ENCODE measurements at places on chromosomes 13 and 19. TPM values are rescaled to one million over a fixed set of nuclear protein-coding genes. Genes with fewer than 3 reads are reported as not detected.

The CDX2 gene
- not detected for total RNA-seq

The CEACAM20 gene
- total RNA-seq: not detected

DNA sequence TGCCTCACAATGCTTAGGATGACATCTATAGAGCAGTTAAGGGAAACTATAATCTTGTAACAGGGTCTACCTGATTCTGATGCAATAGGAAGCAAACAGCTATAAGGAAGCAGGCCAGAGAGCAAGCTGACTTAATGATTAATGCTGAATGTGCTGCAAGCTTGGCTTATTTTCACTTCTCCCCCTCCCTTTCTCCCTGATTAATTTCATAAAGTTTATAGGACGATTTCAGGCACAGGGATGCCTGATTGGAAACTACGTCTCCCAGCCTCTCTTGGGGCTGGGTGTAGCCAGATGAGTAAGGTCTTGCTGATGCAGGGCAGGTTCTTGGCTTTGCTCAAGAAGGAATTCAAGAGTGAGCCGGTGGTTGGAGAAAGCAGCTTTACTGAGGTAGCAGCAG, 82.8 kb upstream of the MRI1 start:
- no peak for DNase-seq

DNA sequence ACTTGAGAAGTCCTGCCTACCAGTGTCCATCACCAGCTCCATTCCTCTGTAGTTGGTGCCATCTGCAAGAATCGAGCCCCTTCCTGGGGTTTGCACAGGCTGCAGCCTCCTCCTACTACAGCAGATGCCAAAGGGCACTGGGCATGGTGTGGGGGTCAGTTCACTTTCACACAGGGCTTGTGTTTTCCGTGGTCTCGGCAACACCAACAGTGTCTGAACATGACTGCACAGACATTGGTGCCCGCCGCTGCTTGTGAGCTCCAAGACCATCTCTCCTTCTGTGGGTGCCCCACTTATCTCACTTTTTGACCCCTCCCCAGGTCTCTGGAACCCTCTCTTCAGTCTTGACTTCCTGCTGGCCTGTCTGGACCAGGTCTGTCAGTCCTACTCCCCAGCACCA, 15.2 kb downstream of the ZNF446 start:
- no peak for DNase-seq

GRCh38 chr19:10981252-10981895, 20.5 kb downstream of the SMARCA4 start:
- no peak for DNase-seq

DNA sequence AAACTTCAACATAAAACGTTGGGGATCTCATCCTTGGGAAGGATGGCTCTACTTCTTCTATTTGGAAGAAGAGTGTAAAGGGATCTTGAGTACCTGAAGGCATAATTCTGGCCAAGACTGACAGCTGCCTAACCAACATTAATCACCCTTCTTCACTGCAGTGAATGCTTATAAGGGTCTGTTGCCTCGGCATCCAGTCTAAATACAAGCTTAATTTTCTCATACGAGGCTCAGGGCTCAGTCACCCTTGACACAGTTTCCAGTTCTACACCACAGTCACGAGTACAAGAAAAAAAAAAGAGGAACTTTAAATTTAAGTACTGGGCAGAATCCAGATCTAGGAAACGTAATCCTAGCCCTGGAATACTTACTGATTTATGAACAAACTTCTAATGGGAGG, 9.0 kb downstream of the FPR3 start:
- DNase-seq: no peak

The PGLYRP2 gene
- total RNA-seq: not detected

The RGL3 gene
- 10.2 TPM for total RNA-seq

All from kidney epithelial cell (primary cell).